ENCODE measurements at places on chromosomes 6 and 20.

DNA sequence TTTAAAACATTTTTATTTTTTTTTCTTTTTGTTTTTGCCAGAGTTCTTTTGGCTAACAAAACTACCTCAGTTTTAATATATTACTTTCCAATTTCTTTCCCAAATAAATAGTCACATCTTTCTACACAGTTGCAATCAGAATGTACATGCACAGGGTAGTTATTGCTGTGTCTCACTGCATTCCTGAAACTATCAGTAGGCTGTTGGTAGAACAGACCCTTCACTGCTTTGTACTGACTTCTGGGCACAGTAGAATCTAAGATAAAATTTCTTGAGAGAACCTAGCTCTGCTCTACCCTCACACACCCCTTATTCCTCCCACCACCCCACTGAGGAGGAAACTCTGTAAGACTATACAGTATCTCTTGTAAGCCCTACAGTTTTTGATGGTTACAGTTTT lies 19.9 kb downstream of the TPX2 start:
- no peak for DNase-seq

DNA sequence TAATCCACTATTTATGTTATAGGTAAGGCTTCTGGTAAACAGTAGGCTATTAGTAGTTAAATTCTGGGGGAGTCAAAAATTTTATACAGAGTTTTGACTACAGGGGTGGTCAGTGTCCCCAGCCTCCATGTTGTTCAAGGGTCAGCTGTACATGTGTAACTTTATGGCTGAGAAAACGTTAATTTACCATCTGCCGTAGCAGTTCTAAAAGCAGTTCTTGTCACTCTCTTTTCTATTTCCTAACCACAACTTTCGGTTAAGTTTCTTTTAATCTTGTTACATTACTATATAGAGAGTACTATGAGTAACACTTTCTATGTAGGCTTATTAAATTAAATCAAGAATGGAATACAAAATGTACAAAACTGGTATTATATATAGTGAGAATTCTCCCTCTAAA lies 21.6 kb upstream of the KIF6 start:
- no peak for DNase-seq

GRCh38 chr20:20513720-20514119 lies 145.8 kb downstream of the INSM1 start:
- no peak for DNase-seq

DNA sequence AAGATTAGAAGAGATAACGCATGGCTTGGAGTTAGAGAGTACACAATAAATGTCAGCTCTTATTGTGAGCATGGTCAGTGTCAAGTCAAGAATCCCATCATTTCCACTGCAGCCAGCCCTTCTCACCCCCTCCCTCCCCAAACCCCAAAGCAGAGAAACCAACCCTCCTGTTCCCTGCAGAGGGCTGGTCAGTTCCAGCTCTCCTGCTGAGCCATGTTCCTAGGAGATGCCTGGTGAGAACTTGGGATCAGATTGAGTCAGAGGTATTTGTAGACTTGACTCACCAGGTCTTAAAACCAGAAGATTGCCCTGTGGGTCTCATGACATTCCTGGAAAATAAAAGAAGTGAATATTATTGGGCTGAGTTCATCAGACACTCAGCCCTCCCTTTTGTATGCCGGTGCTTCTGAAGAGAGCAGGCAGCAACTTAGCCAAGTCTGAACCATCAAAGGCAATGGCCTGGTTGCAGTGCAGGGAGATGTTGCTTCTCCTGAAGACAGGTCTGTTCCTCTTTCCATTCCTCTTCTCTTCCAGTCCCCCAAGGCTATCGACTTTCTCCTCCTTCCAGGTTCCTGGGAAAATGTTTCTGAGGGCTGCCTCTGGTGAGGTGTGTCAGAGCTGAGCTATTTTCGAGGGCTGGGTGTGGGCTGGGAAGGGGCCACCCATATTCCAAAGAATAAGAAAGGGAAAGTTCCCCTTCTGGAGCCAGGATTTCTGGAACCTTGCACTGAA lies 278.2 kb upstream of the SUPT3H start:
- no peak for DNase-seq

- DNase-seq: no peak
Measured at GRCh38 chr20:23640018-23640601, 2.4 kb upstream of the CST3 start.

DNA sequence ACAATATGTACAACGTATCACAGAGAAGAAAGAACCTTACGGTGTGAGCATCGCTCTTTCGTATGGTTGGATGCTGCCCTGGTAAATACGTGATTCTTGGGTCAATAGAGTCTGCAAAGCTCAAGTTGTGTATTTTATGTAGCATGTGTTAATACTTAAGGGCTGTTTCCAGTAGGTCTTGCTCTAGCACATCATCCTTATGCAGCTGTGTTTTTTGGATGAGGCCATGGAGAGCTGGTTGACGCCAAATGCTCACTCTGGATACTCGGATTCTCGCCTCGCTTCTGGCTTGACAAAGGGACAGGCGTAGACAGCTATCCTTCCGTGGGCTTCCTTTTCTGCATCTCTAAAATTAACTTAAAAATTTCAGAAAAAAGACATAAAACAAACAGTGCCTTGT lies 38.9 kb downstream of the SNRNP48 start:
- DNase-seq: no peak

GRCh38 chr6:46015119-46015968 lies at the start of gene CLIC5:
Gene CLIC5, minus strand, starts transcription at chr6:46015860. Its CDS starts 318 bp downstream, at chr6:46015542.
- peak; percentile 50 for DNase-seq

DNA sequence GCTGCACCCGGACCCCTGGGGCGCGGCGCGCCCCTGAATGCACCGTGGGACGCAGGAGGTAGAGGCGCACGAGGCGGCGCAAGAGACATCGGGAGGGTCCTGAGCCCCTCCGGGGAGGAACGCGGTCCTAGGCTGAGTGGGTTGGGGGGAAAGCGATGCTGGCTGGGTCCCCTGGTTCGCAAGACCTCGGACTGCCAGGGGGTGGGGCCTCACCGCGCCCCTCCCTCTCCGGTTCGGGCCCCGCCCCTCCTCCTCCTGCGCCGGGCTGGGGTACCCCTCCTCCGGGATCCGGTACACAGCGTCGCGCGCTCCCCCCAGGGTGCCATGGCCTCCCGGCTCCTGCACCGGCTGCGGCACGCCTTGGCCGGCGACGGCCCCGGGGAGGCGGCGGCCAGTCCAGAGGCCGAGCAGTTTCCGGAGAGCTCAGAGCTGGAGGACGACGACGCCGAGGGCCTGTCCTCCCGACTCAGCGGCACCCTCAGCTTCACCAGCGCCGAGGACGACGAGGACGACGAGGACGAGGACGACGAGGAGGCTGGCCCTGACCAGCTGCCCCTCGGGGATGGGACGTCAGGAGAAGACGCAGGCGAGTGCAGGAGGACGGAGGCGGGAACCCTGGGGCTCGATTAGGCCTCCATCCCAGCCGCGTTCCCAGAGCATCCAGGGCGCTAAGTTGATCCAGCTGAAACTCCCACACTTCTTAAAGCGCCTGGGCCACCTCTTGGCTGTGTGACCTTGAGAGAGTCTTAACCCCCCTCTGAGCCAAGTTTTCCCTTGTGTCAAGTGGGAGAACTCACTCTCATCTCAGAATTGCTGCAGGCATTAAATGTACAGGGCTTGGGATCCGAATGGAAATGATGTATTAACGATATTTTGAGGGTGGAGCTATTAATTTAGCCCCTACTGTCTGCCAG lies 541 bp downstream of the SNX21 start:
- peak; percentile 84 for DNase-seq

GRCh38 chr6:150695652-150696051 lies 96.0 kb downstream of the PLEKHG1 start:
- no peak for DNase-seq

DNA sequence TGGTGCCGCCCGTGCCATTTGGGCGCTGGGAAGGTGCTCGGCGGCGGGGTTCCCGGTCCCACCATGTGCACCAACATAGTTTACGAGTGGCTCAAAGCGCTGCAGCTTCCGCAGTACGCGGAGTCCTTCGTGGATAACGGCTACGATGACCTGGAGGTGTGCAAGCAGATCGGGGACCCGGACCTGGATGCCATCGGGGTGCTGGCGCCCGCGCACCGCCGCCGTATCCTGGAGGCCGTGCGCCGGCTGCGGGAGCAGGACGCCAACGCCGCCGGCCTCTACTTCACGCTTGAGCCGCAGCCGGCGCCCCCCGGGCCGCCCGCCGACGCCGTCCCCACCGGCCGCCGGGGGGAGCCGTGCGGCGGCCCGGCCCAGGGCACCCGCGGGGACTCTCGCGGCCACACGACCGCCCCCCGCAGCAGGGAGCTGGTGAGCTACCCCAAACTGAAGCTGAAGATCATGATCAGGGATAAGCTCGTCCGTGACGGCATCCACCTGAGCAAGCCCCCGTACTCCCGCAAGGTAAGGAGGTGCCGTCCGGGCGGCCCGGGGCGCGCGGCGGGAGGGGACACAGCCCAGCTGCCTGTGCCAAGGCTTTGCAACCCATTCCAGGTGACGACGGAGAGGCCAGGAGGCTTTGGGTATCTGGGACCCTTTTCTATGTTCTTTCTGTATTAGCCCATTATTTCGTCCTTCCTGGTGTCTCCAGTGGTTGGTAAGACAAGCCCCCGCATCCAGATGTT lies 547 bp downstream of the SAMD5 start:
- DNase-seq: peak; percentile 51

- DNase-seq: no peak
Measured at GRCh38 chr20:57619051-57619831, 985 bp downstream of the ZBP1 start.
